Femur (tissue), 1 donor: ENCODE measurements at places on chromosomes 5 and 9.

DNA sequence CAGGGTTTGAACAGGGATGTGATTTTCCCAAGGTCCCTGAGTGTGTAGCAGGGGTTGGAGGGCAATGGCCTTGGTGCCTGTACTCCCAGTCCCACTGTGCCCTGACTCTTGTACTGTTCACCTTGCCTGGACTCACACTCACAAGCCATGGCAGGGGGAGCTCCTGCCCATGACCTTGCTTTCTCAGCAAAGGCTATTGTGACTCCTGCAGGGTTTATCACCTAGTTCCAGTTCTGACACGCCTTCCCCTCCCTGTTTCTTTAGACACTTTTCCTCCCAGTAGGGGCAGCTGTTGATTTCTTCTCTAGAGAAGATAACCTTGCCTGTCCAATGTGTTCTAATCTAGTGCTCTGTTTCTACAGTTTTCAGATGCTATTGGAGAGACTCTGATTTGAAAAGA lies 139.5 kb downstream of the FSTL4 start:
- DNase-seq: no peak

- DNase-seq: no peak
Observed at GRCh38 chr5:65808251-65808741, 86.3 kb downstream of the NLN start.

GRCh38 chr9:36407122-36407723 lies 7.2 kb upstream of the RNF38 start:
- peak; percentile 67 for DNase-seq

DNA sequence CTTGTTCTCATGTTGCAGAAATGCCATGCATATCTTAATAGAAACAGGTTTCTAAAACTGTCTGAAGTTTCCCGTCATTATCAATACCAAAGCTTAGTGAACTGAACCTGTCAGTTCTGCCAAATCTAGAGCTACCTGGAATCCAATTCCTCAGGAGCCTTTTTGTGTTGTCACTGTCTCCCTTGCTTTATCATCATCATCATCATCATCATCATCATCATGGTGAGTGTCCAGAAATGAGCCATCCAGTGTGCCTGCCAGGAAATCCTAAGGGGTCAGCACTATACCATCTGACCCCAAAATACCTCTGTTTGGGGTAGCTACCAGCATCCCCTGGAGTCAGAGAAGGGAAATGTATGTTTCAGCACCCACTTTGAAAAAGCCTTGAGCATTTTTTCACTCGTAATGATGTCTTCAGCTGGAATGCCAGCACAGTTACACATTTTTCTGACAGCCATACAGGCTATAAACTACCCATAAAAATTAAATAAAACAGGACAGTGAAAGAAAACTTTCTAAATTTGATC lies 150.3 kb downstream of the NR2F1-AS1 start:
- no peak for DNase-seq

GRCh38 chr9:36911601-36912412 lies 122.3 kb downstream of the PAX5 start:
- DNase-seq: no peak

DNA sequence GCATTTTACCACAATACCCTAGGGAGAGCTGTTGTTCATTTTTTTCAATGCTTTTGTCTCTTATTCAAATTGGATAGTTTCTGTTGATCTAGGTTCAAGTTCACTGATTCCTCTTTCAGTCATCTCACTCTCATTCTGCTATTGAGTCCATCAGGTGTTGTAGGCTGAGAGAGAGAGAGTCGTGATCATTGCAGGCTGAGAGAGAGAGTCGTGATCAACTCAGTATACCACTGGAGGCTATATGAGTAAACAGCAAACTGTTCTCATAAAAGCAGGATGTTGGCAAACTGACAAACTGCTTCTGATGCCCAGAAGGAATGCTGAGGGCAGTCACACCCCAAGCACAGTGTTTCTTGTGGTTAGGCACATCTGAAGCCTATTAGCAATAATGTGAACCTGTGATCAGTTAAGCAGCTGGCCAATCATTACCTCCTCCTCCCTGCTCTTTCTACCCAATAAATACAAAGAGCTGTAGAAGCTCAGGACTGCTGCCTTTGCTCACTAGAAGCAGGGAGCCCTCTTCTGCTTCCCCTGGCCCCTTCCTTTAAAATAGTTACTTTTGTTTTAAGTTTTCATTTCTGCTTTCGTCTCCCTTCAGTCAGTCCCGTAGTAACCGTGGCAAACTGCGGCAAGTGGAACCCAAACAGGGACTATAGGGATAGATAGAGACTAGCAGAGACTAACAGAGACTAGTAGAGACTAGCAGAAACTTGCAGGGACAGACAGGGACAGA lies 476.1 kb upstream of the ACO1 start:
- no peak for DNase-seq

GRCh38 chr9:99430301-99430700 lies 208.2 kb downstream of the SEC61B start:
- DNase-seq: no peak

GRCh38 chr9:69469136-69469535 lies 144.1 kb downstream of the ENTREP1 start:
- DNase-seq: no peak

- no peak for DNase-seq
Observed at GRCh38 chr9:106877345-106877744, 14.4 kb downstream of the ZNF462 start.

- DNase-seq: no peak
Observed at GRCh38 chr9:125821078-125821477, 73.9 kb downstream of the PBX3 start.

GRCh38 chr5:38426490-38426889 lies 130.0 kb downstream of the LIFR start:
- DNase-seq: no peak

- DNase-seq: no peak
Observed at GRCh38 chr9:16615451-16615850, 255.0 kb downstream of the BNC2 start.

DNA sequence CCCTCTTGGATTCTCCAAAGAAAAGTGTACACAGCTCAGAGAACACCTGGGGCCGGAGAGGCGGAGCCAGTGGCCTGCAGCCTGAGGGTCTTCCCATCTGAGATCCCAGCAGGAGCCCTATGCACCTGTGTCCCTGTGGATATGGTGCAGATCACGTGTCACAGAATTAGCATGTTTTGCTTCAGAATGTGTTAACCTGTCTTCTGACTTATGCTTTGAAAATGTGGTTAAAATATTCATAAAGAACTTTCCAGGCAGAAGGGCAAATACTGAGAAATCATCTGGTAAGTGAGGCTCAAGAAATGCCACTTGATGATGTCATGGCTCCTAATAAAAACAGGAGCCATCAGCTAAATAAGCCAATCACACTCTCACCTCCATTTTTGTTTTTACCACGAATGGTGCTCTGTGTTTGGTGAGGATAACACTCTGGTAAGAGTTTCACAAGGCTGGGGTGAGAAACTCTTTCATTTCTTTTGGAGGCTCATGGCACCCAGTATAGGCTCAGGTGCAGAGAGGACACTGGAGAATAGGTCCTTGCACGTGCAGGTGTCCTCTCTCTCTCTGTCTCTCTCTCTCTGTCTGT lies 279.8 kb downstream of the FSTL4 start:
- no peak for DNase-seq
